ENCODE measurements at places on chromosomes 4 and X. TPM values are rescaled to one million over a fixed set of nuclear protein-coding genes. Genes with fewer than 3 reads are reported as not detected.

NDUFB11 gene
- 89.5 TPM for total RNA-seq

NUDT6 gene
- total RNA-seq, result 4.4 TPM

FAM193A gene
- total RNA-seq, result 31.0 TPM

SUPT20HL1 gene
- total RNA-seq, result 0.21 TPM

NPNT gene
- total RNA-seq, result not detected

AKAP4 gene
- not detected for total RNA-seq

SPANXA1 gene
- total RNA-seq, result not detected

MAOA gene
- total RNA-seq, result 3.8 TPM

ADAMTS3 gene
- total RNA-seq, result not detected

AFP gene
- total RNA-seq, result not detected

TMEM156 gene
- total RNA-seq, result 24.0 TPM

CFI gene
- total RNA-seq, result not detected

POLN gene
- total RNA-seq, result 7.3 TPM

TCEAL6 gene
- total RNA-seq, result not detected

COL4A6 gene
- not detected for total RNA-seq

PCYT1B gene
- total RNA-seq, result 1.0 TPM

MAP7D2 gene
- 0.18 TPM for total RNA-seq

OPN1MW gene
- total RNA-seq, result not detected

NR3C2 gene
- total RNA-seq, result 7.1 TPM

H2BW1 gene
- not detected for total RNA-seq

AGA gene
- total RNA-seq, result 11.6 TPM

CLDN2 gene
- total RNA-seq, result not detected

GUCY1B1 gene
- 0.20 TPM for total RNA-seq

RHOH gene
- 81.2 TPM for total RNA-seq

INPP4B gene
- total RNA-seq, result 63.9 TPM

MAGED2 gene
- 35.2 TPM for total RNA-seq

NXF2B gene
- total RNA-seq, result not detected

DGAT2L6 gene
- not detected for total RNA-seq

CTAG1A gene
- total RNA-seq, result not detected

TMEM47 gene
- not detected for total RNA-seq

WNK3 gene
- total RNA-seq, result 0.75 TPM

P2RY10 gene
- 96.6 TPM for total RNA-seq

AREG gene
- 2.1 TPM for total RNA-seq

HTN1 gene
- not detected for total RNA-seq

SEPSECS gene
- total RNA-seq, result 10.9 TPM

NSG1 gene
- 0.91 TPM for total RNA-seq

RASL11B gene
- total RNA-seq, result 0.14 TPM

FREM3 gene
- total RNA-seq, result not detected

CYLC1 gene
- total RNA-seq, result not detected

HTR2C gene
- not detected for total RNA-seq

CENPVL2 gene
- not detected for total RNA-seq

SUPT20HL2 gene
- total RNA-seq, result not detected

TMPRSS11F gene
- total RNA-seq, result not detected

CTSO gene
- total RNA-seq, result 0.77 TPM

BEND2 gene
- total RNA-seq, result not detected

GAGE2A gene
- not detected for total RNA-seq

CCDC158 gene
- not detected for total RNA-seq

MGST2 gene
- total RNA-seq, result 40.4 TPM

CYP4V2 gene
- 6.1 TPM for total RNA-seq

IL13RA2 gene
- not detected for total RNA-seq

ABRAXAS1 gene
- total RNA-seq, result 22.0 TPM

CXCL11 gene
- 0.23 TPM for total RNA-seq

SPANXD gene
- total RNA-seq, result not detected

ATP8A1 gene
- 45.7 TPM for total RNA-seq

ZDHHC15 gene
- total RNA-seq, result not detected

SOWAHB gene
- not detected for total RNA-seq
